Adrenal gland (tissue), 19 donors: ENCODE measurements at places on chromosomes 13 and 19. TPM values are rescaled to one million over a fixed set of nuclear protein-coding genes. Genes with fewer than 3 reads are reported as not detected.

BEST2 gene
- total RNA-seq = not detected

LILRB1 gene
- 16.6 TPM for total RNA-seq

CEACAM8 gene
- not detected for total RNA-seq

PVR gene
- 44.3 TPM for total RNA-seq

GNA15 gene
- 10.9 TPM for total RNA-seq

SOX1 gene
- total RNA-seq = not detected

VMAC gene
- total RNA-seq = 9.2 TPM

ADPRHL1 gene
- total RNA-seq = 14.2 TPM

CNN1 gene
- 5.1 TPM for total RNA-seq

DZIP1 gene
- total RNA-seq = 7.5 TPM

PPP1R13L gene
- total RNA-seq = 1.7 TPM

MCF2L gene
- total RNA-seq = 10.3 TPM

FGF14 gene
- 0.32 TPM for total RNA-seq

APOC4 gene
- 1.3 TPM for total RNA-seq

DPF1 gene
- total RNA-seq = not detected

NKPD1 gene
- 0.24 TPM for total RNA-seq

ZSCAN4 gene
- total RNA-seq = not detected

ATP7B gene
- total RNA-seq = 2.2 TPM

POU2F2 gene
- total RNA-seq = 1.4 TPM

FGF9 gene
- total RNA-seq = 11.7 TPM

CEP89 gene
- total RNA-seq = 9.5 TPM

RAB8A gene
- total RNA-seq = 42.6 TPM

KCNN4 gene
- total RNA-seq = 0.44 TPM

NFILZ gene
- total RNA-seq = not detected
